ENCODE measurements at places on chromosomes 4 and X. TPM values are rescaled to one million over a fixed set of nuclear protein-coding genes. Genes with fewer than 3 reads are reported as not detected.

- DNase-seq = peak; percentile 55
Measured at GRCh38 chr4:24330573-24330972, 253.8 kb downstream of the DHX15 start.

The RASSF6 gene
- total RNA-seq = not detected

The PHKA1 gene
- total RNA-seq = 11.9 TPM

The FGF13 gene
- 14.3 TPM for total RNA-seq

DNA sequence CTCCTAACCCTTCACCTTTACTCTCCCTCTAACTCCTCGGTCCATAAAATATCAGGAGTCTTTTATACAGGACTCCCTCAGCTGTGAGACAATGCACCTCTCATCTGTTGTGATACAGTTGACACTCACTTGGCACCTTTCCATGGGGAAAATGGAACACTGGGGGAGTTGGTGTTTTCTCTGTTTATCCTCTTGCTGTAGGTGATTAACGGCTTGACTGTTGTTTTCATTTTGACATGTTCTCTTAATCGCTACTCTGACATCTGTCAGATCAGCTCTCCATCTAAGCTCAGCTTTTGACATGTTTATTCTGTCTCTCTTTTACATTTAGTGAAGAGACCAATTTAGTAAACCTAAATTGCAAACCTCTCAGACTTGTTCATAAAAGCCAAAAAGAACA, 604.8 kb downstream of the TRAM1L1 start:
- no peak for DNase-seq

The TLR2 gene
- 0.47 TPM for total RNA-seq

DNA sequence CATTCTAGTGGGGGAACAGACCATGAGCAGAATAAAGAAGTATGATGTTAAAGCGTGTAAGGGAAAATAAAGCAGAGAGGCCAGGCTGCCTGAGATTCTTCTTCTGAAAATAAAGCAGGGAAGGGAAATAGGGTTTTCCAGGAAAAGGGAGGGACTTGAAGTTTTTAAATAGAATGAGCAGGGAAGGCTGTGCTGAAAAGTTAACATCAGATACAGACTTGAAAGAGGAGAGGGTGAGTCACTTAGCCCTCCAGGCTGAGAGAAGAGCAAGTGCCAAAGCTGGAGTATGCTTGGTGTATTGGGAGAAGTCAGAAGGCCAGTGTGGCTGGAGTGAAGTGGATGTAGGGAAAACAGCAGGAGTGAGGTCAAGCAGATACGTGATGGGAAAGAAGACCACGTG, 10.0 kb upstream of the PLK4 start:
- peak; percentile 71 for DNase-seq

DNA sequence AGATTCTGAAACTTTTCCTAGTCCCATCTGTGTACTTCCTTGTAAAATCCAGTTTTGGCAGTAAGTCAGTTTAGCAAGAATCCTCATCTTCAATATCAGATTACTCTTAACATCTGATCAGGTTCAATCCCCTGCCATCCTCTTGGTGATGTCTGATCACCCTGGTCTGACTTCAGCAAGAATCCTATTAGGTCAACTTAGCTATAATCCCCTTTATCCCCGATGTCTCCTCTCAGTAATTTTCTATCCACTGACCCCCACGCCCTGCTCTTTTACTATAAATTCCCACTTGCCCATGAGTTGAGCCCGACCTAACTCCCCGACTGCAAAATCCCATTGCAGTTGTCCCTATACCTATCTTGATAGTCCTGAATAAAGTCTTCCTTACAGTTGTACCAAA, 57.9 kb upstream of the PRSS48 start:
- no peak for DNase-seq

The NXF2 gene
- total RNA-seq = not detected

GRCh38 chr4:134708616-134709015, 507.0 kb upstream of the PABPC4L start:
- DNase-seq = no peak

DNA sequence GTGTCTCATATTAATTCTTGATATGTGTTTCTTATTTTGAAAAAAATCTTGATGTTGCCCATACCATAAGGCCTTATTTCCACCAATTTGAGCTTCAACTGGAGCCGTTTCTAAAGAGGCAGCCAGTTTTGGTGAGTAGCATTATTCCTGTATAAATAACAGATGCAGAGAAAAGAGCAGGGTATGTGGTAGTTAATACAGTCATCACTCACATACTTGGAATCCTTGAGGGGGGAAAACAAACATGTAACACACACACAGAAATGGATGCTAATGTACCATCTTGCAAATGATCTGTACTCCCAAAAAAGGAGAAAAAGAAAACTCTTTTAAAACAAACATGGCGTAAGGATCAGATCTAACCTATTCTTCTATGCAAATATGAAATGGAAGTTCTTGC, 389.7 kb downstream of the GPM6A start:
- no peak for DNase-seq

Measured in myocyte (in vitro differentiated cells).